Activated CD8-positive, alpha-beta T cell treated with anti-CD3 and anti-CD28 coated beads, Interleukin-2, amount 10 ng/mL, durations not matched to agents 7 days and 5 days (primary cell): ENCODE measurements at places on chromosomes 6 and 20.
A peak's percentile ranks its signal among the peaks of the same experiment; 100 is the strongest.

DNA sequence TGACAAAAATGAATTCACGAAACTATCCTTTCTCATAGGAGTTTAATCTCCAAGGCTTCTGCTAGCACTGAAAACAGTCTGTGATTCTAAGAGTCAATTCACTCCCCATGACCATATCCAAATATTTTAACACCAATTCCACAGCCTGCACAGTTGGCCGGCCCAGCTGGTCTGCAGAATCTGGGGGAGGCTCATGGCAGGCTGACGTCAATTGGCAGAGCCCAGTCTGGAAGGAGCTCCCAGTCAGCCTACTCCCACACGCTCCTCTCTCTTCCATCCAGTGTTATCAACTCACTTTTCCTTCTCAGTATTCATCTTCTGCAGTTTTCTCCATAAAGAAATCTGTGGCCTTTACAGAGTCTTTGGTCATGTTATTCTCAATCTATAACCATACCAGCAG, 111.0 kb downstream of the TBXT start:
- DNase-seq: no peak

DNA sequence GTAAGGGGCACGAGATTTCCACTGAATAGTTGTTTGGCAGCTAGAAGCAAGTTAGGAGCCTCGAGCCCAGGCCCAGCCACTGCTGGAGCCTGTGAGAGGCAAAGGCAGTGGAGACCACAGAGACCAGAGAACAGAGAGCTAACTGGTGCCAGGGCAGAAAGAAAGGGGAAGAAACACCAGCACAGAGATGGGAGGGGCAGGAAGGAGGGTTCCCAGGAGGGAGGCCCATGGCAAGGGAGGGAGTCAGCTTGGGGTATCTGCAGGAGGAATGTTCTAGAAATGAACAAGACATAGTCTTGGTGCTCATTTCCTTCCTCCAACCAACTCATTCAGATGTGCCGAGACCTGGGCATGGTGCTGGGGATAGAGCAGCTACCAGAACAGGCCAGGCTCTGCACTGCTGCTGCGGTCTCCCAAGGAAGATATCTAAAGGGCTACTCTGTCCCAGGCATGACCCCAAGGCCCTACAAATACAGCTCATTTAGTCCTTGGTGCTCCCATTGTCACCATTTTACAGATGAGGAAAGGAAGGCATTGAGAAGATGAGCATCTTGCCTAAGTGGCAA, 10.7 kb downstream of the ANGPT4 start:
- DNase-seq: no peak

DNA sequence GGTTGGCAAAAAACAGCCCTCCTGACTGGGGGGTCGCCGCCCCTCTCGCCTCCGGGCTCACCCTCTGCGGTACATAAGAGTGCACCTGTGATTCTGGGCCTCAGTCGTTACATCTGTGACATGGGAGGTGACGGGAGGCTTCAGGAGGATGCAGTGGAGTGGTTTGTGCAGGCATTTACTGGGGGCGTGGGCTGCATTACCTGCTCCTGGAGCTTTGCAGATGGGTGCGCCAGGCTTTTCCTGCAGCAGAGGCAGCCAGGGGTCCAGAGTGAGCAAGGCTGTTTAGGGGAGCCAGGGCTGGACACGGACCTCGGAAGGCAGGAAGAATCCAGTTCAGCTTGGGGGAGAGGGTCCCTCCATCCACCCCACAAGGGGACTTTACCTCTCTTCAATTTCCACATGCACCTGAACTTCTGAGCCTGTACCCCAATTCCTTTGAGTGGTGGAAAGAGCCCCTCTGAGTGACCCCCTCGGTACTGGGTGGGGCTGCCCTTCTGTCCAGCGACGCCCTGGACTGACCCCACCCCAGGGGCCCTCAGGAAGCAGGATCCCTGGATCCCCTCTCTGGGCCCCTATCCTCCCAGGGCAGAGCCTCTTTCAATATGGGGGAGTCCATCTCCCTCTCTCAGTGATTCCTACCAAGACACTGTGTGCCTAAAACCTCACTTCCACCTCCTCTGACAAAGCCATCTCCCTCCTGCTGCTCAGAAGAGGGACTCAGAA, 134.0 kb downstream of the TAF4 start:
- DNase-seq: no peak

DNA sequence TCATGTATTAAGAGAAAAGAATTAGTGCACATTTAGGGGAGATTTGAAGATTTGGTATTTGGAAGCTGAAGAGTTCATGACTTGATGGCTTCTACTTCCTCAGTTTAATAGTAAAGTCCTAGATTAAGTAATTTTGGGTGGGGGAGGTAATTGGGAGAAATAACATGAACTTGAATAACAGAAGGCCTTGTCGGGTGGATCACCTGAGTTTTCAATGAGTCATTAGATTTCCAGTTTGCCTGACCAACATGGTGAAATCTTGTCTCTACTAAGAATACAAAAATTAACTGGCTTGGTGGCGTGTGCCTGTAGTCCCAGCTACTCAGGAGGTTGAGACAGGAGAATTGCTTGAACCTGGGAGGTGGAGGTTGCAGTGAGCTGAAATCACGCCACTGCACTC, 181.0 kb downstream of the GJA1 start:
- no peak for DNase-seq

- no peak for DNase-seq
These were observed 19.0 kb downstream of the RREB1 start for GRCh38 chr6:7126754-7127153.

DNA sequence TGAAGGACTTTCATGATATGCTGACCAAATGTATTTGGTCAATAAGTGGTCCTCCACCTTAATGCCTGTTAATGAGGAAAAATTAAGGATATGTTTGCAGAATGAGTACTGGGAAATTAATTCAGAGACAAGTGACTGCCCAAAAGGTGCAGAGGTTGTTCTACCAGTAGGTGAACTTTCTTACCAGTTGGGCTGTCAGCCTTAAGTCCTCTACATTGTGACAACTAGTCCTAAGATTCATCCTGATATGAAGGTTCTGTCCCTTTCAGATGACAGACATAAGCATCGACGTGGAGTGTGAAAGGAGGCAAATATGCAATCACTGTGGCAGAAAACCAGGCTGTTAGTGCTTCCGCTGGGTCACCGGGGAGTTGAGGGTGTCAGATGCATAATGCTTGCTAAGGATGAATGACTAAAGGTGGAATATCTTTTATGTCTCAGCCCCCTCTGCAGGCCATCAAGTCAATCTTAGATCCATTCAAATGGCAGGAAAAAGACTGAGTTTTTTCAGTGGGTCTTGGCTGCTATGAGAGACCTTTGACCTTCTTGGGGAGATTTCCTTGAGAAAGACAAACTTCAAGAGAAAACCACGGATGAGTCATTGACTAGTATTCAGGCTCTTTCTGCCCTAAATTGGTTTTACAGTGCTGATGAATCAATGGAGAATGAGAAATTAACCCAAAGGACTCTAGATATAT, 226.0 kb downstream of the TPBG start:
- no peak for DNase-seq

DNA sequence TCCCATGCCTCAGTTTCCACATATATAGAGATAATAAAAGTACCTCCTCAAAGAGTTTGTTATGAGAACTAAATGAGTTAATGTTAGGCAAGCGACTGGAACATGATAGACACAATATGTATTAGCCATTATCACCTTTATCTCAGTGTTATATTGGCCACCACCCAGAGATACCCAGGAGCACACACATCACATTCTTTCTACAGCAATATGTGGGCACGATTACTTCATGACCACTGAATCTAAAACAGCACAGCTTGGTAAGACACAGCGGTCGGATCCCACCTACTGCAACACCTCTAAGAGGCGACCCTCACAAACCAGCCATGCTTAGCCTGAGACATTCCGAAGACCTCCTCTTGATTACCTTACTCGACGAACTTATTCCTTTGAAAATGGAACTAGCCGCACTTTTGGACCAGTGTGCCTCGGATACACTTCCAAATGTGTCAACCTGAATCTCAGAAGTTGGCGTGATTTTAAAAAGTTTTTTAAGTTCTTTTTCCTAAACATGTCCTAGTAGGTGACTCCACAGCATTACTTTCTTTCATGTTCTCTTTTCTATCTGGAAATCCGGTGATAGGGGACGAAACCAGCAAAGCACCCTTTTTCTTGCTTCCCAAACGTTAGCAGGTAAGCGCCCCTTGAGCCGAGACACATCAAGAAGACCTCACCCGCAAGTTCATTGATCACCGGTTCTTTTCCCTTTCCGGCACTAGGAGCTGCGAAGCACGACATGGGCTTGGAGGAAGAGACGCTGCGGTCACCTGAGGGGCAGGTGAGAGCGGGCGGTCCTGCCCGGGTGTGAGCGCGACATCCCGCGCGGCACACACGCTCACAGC, 923 bp downstream of the GMDS start:
- DNase-seq: peak; percentile 18

GRCh38 chr6:44931385-44931784, 396.7 kb upstream of the RUNX2 start:
- no peak for DNase-seq

- DNase-seq: no peak
These were observed 5.4 kb downstream of the NTSR1 start for GRCh38 chr20:62714006-62714405.

DNA sequence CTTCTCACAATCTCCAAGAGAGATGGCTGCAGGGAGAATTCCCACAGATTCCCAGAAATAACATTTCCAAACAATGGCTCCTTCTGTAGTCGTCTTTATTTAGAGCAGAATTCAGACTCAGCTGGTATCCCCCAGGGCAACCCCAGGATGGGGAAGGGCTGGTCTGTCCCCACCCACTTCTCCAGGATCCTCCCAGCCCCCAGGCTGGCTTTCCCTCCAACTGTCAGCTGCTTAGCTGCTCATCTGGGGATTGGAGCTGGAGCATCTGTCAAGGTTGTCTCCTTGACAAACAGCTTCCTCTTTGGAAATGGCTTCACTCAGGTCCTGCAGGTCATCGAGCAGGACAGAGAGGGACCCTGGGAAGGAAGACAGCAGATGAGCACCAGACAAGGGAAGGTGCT, 3.5 kb upstream of the PSORS1C2 start:
- DNase-seq: no peak

GRCh38 chr6:167476844-167477595, 152.1 kb downstream of the TTLL2 start:
- DNase-seq: no peak

- DNase-seq: no peak
These were observed 39.8 kb upstream of the RSPO4 start for GRCh38 chr20:1041845-1042390.

- no peak for DNase-seq
These were observed 478.5 kb downstream of the PKHD1 start for GRCh38 chr6:51608932-51609331.

DNA sequence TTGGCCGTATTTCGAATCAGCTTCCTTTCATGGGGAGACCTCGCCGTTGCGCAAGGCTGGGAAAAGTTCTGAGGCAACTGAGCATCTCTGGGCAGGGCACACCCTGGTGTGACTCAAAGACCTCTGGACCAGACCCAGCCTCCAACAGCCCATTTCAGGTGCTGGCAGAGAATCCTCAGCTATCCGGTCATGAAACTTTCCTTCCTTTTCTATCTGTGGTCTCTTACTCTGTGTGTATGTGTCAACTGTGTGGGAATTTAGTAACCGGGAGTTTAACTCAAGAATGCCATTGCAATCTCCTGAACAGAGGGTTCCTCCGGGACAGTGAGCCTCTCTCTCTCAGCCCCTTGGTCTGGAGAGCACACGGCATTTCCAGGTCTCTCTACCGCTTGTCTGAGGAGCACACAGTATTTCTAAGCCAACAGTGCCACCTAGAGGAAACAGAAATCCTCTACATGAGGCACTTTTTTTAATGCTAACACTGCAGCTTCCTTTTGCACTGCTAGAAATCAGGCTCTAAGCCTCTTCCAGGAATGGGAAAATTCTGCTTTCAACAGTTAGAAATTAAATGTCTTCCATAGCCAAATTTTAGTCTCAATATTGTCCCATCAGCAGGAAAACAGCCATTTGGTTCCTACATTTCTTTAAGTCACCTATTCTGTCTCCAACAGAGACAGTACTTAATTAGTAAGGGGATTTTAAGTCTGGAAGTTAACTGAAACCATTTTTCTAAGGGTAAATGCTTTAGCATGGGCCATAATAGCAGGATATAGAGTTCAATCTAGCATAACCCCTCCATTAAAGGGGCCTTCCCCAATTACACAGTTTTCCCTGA, 32.7 kb downstream of the PLN start:
- DNase-seq: peak; percentile 40

- DNase-seq: no peak
These were observed 62.0 kb downstream of the PPP1R14C start for GRCh38 chr6:150204705-150205472.

GRCh38 chr20:32153156-32153665, 43.7 kb downstream of the TM9SF4 start:
- DNase-seq: no peak

- DNase-seq: no peak
These were observed 789.2 kb upstream of the SLC35B3 start for GRCh38 chr6:9224539-9224938.

DNA sequence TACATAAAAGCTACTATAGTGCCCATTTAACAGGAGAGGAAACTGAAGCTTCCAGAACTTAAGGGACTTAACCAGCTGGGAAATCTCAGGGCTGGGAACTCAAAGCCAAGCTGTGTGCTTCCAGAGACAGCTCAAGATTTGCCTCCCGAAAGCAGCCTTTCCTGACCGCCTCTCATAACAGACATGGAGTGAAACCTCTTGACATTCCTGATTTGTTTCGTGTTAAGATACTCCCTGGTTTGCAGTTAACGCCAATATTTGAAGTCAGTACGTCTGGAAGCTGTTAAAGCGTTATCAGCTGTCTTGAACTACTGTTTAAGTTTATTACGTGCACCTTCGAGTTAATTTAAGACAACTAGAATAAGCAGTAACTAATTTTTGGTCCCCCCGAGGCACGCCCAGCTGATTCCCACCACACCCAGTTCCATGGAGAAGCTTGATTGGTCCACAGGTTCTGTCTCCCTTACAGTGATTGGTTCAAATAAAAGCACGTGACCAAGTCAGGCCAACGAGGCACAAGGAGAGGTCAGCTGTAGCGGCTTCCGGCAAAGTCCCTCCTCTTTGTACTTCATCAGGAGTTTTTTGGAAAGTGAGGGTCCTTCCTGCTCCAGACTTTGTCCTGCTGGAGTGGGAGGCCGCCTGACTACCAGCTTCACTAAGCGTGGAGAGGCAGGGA, 8.9 kb upstream of the TCP11 start:
- DNase-seq: no peak

GRCh38 chr6:150822932-150823331, 42.6 kb upstream of the MTHFD1L start:
- DNase-seq: no peak

DNA sequence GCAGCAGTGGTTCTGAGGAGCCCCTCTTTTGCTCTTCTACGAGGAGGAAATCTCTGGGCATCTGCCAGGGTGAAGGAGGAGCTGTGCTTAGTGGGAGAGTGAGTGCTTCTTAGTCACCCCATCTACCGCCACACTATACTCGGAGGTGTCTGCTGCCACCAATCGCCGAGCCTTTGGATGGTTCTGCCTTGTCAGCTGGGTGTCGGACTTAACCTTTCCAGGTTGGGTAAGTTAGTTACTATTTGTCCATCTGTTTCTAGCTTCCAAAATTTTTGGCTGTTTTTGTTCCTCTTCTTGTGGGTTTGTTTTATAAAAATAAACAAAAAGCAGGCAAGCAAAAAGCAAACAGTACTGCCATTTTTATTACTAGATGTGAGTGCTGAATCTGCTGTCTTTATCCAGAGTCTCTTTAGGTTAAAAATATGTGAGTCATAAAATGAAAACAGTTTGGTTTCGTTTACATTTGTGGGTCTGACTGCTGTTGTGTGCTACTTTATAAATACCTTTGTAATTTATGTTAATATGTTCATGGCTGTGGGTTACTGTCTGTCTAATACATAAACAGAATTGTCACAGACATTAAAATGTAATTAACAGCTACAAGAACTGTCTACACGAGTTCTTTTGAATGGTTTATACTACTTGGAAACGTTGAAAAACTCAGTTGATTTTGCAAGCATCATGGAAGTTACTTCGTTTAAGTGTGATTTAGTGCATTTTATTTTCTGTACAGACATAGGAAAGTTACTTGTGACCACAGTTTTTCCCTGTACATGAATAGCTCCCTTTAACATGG, 89.2 kb downstream of the ARID1B start:
- DNase-seq: no peak
